T1000 (cell line): ENCODE measurements at places on chromosomes 3 and 15.

- DNase-seq: no peak
These were observed 113.7 kb downstream of the WNT5A start for GRCh38 chr3:55373423-55373822.

DNA sequence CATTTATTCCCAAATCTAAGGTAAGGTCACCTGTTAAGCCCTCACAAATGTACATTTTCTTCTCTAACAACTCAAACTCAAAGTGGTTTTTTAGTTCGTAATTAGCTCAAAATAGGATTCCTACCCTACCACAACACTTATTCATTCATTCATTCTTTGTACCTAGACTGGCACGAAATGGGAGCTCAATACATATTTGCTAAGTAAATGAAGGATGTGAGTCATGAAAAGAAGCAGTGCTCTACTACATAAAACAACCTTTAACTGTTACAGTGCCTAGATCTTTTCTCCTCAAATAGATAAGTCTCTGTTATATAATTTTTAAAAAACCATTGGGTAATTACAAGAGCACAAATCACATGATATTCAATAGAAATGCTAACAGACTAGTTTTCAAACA, 13.1 kb downstream of the RSL24D1 start:
- no peak for DNase-seq

DNA sequence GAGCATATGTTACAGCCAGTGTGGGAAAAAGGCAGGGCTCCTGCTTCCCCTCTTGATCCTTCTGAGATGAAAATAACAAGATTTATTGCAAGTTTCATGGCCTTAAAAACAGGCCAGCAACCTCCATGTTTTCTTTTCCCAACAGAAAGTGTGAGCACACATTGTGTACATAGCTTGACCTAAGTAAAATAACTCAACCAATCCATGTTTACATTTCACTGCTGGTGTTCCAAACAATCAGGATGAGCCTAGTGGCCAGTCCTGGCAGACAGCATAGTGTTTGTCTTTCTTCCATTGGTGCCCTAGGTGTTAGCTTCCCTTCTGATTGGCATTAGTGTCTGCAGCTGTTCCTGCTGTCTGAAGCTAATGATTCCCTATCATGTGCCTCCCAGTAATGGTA, 847.7 kb downstream of the EPHA3 start:
- no peak for DNase-seq

GRCh38 chr3:180059356-180059755, 22.6 kb upstream of the PEX5L start:
- DNase-seq: no peak

GRCh38 chr3:139732729-139733128, 55.0 kb upstream of the NMNAT3 start:
- DNase-seq: no peak

GRCh38 chr15:98719137-98719740, 70.9 kb downstream of the IGF1R start:
- DNase-seq: no peak

DNA sequence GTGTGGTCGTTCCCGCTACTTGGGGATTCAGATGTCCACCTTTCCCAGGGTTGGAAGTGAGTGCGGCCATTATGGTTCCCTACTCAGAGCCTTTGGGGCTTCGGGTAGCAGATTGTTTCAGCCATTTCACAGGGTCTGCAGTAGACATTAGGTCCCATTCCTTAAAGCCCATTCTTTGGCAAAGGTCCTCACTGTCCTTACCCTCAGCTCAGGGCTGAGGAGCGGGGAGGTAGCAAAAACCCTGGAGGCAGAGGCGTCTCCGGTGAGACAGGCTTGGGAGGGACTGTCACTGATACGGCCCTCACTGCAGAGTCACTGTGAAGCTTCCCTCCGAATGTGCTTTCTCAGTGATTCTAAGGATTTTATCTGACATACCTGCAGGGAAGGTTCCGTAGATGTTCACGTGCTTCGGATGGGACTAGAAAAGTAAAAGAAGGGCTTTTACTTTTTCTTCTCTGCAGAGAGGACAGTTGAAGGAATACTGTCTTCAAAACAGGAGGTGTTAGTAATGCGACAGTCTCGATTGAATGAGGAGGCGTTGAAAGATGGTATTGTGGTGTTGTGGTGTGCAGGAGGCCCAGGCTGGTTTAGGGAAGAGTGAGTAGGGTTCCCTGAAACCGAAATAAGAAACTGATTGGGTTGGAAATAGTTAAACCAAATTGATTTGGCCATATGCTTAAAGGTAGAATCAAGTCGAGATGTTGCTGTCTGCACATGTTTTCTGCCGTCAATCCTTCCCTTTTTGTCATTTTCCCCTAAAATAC, 630 bp downstream of the ATP6V1A start:
- DNase-seq: no peak

DNA sequence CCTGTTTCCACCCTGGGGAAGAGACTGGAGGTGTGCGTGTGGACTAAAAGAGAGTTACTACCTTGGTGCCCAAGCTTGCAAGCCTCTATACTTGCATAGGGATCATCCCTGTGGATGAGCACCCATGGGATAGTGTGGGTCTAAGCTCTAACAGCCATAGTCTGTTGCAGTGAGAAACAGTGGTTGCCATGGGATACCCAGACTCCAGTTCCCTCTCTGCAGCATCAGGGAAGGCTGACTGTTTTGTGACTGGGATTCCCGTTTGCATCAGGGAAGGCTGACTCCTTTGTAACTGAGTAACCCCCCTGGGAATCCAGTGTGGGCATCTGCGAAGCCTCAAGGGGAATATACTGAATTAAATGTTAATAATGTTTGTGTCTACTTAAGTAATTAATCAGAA, 196.1 kb downstream of the ZNF621 start:
- no peak for DNase-seq

DNA sequence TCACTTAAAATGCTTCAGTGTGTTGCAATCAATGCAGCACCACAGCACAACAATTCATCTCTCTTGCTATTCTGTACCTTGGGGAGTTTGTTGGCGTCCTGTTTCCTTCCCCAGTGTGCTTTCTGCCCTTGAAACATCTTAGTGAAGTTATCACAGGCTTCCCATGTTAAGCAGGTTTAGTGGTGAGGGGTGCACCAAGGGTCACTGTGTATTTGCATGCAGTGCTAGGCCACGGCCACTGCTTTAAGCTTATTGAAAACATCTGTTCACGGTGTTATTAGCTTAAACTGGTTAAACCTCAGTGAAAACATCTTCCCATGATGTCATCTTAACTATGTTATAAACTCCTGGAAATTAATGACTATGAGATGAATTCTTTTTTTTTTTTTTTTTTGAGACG, 217.3 kb upstream of the GOLIM4 start:
- no peak for DNase-seq

GRCh38 chr15:51077221-51078153, 17.2 kb downstream of the TNFAIP8L3 start:
- no peak for DNase-seq

- no peak for DNase-seq
These were observed 41.8 kb downstream of the HLTF start for GRCh38 chr3:149044339-149045083.

DNA sequence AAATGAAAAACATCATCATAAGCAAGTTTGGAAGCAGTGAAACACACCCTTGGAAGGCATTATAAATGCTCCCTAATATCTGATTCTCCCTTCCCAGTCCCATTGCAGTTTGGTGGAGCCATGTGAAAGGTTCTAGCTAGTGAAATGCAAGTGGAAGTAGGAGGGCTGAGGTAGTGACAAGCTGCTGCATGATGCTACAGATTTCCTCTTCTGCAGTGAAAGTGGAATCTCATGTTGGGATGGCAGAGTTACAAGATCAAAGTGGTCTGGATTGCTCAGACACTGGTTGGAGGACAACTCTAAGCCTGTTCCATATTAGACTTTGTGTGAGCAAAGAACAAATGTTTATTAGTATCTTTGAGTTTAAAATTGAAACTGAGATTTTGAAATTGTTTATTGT, 3.3 kb upstream of the PDCD6IP start:
- DNase-seq: no peak

GRCh38 chr15:85010386-85011159, 28.9 kb downstream of the PDE8A start:
- DNase-seq: no peak

DNA sequence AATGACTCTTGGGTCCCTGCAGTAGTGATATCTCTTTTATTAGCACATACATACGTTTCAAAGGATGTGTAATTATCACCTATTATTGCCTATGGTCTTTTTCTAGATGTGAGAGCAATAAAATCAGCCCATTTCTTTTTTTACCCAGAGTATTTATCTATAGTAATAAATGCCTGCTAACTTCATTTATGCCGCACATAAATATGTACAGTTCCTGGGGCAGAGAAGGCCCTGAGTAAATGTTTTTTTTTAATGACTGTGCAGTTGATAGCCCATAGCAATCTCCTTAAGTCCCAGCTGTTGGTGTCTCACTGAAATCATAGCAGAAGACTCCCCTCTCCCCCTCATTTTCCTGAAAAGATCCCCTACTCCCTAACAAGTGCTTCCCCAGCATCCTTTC, 16.7 kb downstream of the RAB8B start:
- no peak for DNase-seq

DNA sequence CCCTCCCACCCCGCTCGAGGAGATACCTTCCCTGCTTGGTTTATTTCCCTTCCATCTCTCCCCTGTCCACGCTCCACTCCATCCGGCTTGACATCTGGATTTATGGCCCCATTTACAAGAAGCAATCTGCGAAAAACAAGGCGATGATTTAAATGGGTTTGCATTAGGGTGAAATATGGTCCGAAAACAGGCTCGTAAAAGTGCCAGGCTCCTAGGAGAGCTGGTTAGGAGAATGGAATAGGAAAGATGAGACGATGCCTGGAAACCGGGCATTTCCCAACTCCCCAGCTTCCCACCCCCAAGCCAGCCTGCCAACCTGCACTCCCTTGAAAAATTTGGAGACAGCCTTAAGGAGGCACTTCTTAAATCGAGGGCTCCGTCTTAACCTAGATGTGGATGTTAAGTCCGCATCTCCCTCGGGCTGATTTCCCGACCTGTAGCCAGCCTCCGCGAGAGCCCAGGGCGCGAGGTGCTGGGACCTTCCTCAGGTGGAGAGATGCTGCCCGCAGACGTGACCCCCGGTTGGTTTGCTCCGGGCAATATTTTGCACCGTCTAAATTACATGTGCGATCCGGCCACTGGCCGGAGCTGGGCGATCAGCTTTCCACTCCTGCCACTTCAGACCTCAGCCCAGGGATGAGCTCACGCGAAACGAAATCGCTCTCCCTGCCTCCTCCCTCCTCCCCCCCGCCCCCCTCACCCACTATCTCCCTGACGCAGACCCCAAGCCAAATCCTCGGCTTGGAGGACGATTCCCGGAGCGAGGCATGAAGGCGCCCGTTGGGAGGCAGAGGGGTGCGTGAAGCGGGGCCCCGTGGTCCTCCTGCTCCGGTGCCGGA, 1.3 kb downstream of the GRM7 start:
- no peak for DNase-seq

DNA sequence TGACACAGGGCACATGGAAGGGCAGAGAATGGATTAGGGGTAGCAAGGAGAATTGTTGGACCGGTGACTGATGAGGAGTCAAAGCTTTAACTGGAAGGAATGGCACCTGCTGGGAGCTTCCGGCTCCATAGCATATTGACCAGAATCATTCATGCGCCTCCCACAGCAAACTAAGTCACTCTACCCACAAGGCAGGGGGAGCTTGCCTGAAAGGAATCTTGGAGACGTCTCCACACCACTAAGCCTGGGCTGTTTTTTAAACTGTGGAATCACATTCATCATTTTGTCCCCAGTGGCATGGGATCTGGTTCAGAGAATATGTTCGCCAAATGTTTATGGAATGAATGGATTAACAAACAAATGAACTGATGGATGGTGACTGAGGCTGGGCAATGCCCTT, 57.0 kb upstream of the ITGA11 start:
- no peak for DNase-seq

- no peak for DNase-seq
These were observed 121.6 kb downstream of the TFDP2 start for GRCh38 chr3:142027735-142028134.

- DNase-seq: peak; percentile 2
These were observed 17.5 kb upstream of the GASK1A start for GRCh38 chr3:42961633-42962032.

DNA sequence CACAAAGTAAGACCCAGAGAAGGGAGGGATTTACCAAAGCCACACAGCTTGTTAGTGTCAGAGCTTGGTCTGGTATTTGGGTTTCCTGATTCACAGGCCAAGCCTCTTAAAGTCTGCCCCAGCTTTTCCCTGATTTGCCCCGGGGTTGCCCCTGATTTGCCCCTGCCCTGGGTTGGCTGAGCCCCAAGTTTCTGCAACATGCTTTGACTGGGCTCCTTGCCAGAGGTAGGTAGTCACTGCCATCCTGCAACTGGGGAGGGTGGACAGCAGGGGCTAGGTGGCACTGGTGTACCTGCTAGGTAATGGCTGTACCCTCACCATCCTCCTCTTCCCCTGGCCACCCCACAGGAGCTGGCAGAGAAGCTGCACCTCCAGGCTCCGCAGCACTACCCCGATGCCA, 2.5 kb downstream of the MPI start:
- DNase-seq: no peak

GRCh38 chr15:78388865-78389264, 48.7 kb downstream of the CRABP1 start:
- no peak for DNase-seq

GRCh38 chr3:58792921-58793451, 126.4 kb upstream of the FAM3D start:
- no peak for DNase-seq

GRCh38 chr3:118036215-118036614, 998.4 kb downstream of the IGSF11 start:
- no peak for DNase-seq

GRCh38 chr15:78007964-78008886, 69.3 kb downstream of the TBC1D2B start:
- no peak for DNase-seq

GRCh38 chr3:141094790-141095545, 43.8 kb downstream of the SPSB4 start:
- no peak for DNase-seq

GRCh38 chr15:89937365-89938350, 24.9 kb upstream of the ARPIN start:
- DNase-seq: no peak

GRCh38 chr3:192130534-192131132, 596.7 kb downstream of the FGF12 start:
- DNase-seq: no peak

- DNase-seq: no peak
These were observed 63.7 kb downstream of the LRCH3 start for GRCh38 chr3:197854596-197855343.

GRCh38 chr15:30882849-30883433, 20.8 kb upstream of the FAN1 start:
- no peak for DNase-seq

DNA sequence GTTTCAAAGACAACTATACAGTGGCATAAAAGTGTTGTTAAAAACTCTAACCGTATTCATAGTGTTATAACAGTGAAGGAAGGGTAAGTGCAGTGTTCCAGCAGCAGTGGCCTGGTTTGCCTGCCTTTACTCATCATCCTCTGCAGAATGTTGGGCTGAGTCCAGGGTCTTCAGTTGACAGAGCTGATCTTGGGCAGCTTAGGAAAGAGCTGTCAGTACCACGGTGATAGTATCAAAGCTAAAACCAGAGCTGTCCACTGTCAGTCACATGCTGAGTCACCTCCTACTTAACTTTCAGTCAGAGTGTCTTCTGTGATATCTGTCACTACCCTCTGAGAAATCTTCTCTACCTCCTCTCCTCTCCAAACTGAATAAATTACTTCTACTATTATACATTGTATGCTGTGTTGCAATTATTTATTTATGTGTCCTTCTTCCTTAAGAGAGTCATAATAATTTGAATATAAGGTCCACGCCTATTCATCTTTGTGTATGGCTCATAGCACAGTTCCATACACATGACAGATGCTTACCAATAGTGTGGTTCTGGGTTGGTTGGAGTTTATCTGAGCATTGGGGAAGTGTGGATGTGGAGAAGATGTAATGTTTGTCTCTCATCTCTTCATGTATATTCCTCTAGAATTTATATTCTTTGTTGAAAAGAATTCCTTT, 242.1 kb downstream of the ZIC1 start:
- no peak for DNase-seq
